ENCODE measurements at places on chromosomes 4 and X. TPM values are rescaled to one million over a fixed set of nuclear protein-coding genes. Genes with fewer than 3 reads are reported as not detected.

GRCh38 chrX:32408389-32408788, 803.0 kb downstream of the DMD start:
- no peaks in the 10 kb centered on the region for H3K4me1 ChIP-seq
- no peaks in the 10 kb centered on the region for H3K27me3 ChIP-seq
- no peaks in the 10 kb centered on the region for H3K36me3 ChIP-seq
- no peak overlapping the region for H3K27ac ChIP-seq

The PWWP3B gene
- total RNA-seq: not detected

- no peak overlapping the region for H3K4me3 ChIP-seq
- no peaks in the 10 kb centered on the region for H3K36me3 ChIP-seq
- H3K27me3 ChIP-seq: no peaks in the 10 kb centered on the region
- no peaks in the 10 kb centered on the region for H3K4me1 ChIP-seq
These were observed 40.1 kb upstream of the LRPAP1 start for GRCh38 chr4:3572363-3572762.

GRCh38 chr4:38082424-38083385, 122.5 kb downstream of the PTTG2 start:
- H3K4me3 ChIP-seq: no peak overlapping the region
- peak overlapping the region; percentile 9 for H3K27ac ChIP-seq
- no peaks in the 10 kb centered on the region for H3K27me3 ChIP-seq
- H3K36me3 ChIP-seq: no peaks in the 10 kb centered on the region
- peaks cover 26% of the 10 kb centered on the region for H3K4me1 ChIP-seq

The CXCL9 gene
- 0.94 TPM for total RNA-seq

- no peak for DNase-seq
- peaks cover 3% of the 10 kb centered on the region for H3K36me3 ChIP-seq
- peaks cover 30% of the 10 kb centered on the region for H3K4me1 ChIP-seq
- peaks cover 9% of the 10 kb centered on the region for H3K27me3 ChIP-seq
- no peak overlapping the region for H3K27ac ChIP-seq
These were observed 16.3 kb downstream of the MAML3 start for GRCh38 chr4:140137671-140138070.

GRCh38 chrX:53421772-53422085, 725 bp downstream of the SMC1A start:
- H3K36me3 ChIP-seq: peaks cover 17% of the 10 kb centered on the region
- H3K4me3 ChIP-seq: peak overlapping the region; percentile 85
- H3K27me3 ChIP-seq: no peaks in the 10 kb centered on the region
- H3K4me1 ChIP-seq: peaks cover 45% of the 10 kb centered on the region

DNA sequence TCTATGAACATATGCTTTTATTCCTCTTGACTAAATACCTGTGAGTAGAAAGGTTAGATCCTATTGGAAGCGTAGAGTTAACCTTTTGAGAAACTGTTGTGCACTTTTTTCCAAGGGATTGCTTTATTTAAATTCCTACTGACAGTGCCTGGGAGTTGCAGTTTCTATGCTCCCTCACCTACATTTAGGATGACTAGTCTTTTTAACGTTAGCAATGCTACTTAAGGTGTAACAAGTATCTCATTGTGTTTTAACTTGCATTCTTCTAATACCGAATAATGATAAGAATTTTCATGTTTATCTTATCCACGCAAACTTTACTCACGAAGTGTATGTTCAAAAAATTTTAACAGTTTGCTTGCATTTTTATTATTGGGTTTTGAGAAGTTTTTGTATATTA, 1123.9 kb upstream of the PCDH7 start:
- no peak for DNase-seq
- H3K4me3 ChIP-seq: no peak overlapping the region
- H3K27me3 ChIP-seq: no peaks in the 10 kb centered on the region
- H3K36me3 ChIP-seq: no peaks in the 10 kb centered on the region
